ENCODE measurements at places on chromosomes 2 and 18.

DNA sequence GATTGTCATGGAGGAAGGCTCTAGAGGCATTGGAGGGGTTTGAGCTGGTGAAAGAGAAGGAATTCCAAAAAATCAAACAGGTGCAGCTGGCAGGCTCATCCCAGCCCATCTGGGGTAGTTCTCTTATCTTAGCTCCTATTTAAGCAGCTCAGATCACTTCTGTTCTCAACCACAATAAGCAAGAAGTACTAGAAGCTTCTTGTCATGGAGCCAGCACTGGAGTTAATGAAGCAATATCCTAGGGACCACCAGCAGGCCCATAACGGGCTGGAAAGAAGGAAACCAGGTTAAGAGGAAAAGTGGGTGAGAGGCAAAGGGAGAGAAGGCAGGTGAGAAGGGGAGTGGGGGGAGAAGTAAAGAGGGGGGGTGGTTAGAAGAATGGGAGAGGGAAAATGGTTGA lies 100.7 kb upstream of the ZFP36L2 start:
- no peak for DNase-seq

DNA sequence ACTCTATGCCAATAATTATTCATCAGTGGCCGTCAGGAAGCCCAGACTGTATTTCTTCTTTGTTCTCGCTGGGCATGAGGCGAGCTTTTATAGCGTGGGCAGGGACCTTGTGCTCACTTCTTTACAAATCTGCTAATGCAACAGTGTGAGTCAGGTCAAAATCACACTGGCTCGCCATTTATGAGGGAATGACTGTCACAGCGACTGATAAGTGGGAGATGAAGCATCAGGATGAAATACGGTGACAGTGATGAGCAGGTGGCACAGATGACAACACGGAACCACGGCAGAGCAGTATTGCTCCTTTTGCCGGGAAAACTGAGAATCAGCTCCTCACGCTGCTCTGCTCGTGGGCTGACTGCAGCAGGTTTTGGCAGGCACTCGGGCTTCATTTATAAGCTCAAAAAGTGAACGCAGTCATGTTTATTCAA lies 20.5 kb downstream of the TYMS start:
- no peak for DNase-seq

- no peak for DNase-seq
Measured at GRCh38 chr2:144268036-144268678, 251.8 kb downstream of the ZEB2 start.

DNA sequence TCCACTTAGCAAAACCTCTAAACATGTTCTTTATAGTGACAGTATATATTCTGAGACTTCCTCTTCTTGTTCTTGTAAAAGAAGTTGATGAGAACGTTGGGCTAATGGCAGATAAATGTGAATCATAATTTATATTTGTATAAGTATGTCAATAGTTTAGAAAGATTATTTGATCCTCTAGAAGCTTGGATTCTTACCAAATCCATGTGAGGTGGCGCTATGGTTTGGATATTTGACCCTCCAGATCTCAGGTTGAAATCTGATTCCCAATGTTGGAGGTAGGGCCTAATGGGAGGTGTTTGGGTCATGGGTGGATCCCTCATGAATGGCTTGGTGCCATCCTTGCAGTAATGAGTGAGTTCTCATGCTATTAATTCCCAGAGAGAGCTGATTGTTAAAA lies 29.8 kb upstream of the SCN1A start:
- no peak for DNase-seq

DNA sequence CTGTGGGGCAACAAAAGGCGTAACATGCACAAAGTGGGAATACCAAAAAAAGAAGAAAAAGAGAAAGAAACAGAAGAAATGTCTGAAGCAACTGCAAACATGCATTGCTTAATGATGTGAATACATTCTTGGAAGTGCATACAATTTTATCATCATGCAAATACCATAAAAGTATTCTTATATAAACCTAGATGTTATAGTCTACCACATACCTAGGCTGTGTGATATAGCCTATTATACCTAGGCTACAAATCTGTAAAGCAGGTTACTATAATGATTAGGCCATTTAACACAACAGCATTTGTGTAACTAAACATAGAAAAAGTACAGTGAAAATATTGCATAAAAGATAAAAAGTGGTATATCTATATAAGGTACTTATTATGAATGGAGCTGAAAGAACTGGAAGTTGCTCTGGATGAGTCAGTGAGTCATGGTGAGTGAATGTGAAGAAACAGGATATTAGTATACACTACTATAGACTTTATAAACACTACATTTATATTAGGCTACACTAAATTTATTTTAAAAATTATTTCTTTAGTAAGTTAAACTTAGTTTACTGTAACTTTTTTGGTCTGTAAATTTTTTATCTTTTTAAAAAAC lies 319.4 kb upstream of the KCNH7 start:
- no peak for DNase-seq
